ENCODE measurements at places on chromosomes 11 and 22. TPM values are rescaled to one million over a fixed set of nuclear protein-coding genes. Genes with fewer than 3 reads are reported as not detected.

Gene EFEMP2
- 57.9 TPM for total RNA-seq

Gene MIAT
- total RNA-seq, result 2.7 TPM

DNA sequence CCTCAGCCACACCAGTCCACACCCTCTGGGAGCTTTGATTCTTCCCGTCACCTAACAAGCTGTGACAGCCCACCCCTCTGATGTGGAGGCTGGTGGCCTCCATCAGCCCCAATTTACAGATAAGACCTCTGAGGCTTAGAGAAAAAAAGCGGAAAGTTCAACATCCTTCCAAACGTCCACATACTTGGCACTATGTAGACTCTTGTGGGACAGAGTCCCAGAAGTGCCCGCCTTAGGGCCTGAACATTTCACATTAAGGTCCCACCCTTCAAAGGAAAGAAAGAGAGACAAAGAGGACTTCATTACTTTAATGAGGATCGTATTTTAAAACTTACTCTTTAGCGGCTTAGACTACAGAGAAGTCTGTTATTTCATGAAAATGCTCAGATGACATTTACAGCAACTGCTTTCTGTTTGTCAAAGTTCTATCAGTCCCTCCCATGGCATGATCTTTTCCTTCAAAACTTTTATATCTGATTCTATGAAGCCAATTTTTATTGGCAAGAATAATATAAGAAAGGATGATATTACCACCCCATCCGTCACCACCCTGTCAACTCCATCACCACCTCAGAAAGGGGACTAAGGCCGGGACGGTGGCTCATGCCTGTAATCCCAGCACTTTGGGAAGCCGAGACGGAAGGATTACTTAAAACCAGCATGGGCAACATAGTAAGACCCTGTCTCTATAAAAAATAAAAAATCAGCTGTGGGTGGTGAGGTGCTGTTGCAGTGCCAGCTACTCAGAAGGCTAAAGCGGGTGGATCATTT, 15.7 kb upstream of the SCGB1A1 start:
- peak overlapping the region; percentile 87 for H3K27ac ChIP-seq
- H3K36me3 ChIP-seq, result no peaks in the 10 kb centered on the region
- peaks cover 67% of the 10 kb centered on the region for H3K4me1 ChIP-seq
- H3K4me3 ChIP-seq, result no peak overlapping the region
- no peak for DNase-seq
- H3K27me3 ChIP-seq, result no peaks in the 10 kb centered on the region

Gene APOA5
- not detected for total RNA-seq

DNA sequence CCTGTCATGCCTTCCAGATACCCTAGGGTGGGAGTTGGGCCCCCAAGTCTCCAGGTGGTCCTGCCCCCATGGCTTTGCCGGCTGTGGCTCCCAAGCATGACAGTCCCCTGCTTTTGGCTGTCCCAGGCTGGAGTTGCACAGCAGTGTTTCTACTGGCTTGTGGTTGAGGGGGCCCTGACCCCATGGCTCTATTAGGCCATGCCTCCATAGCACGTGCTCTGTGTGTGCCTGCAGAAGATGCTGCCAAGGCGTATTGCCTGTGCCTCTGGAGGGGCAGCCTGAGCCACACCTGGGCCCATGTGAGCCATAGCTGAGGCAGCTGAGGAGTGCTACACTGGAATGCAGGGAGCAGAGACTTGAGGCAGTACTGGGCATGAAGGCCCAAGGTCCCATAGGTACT, 25.4 kb upstream of the CD81 start:
- no peak for DNase-seq
- H3K4me1 ChIP-seq, result no peaks in the 10 kb centered on the region
- H3K27me3 ChIP-seq, result no peaks in the 10 kb centered on the region
- H3K27ac ChIP-seq, result no peak overlapping the region
- H3K4me3 ChIP-seq, result no peak overlapping the region

- no peaks in the 10 kb centered on the region for H3K36me3 ChIP-seq
Observed at GRCh38 chr22:38707346-38707745, 1.6 kb downstream of the GTPBP1 start.

DNA sequence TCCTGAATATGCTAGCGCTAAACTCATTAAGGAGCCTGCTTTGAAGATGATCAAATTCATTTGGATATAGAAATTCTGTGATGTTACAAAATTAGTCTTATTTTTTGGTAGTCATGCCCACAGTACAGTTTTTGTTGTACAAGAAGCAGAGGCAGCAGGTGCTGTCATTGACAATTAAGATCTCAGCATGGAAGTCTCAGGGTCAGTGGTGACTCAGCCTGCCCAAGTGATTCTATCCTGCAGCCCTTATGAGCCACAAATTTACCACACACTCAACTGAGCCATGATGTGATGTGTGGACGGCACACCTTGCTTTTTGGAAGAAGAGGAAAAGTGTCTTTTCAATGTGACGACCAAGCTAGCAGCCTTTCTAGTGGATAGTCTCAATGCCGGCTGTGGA, 153.6 kb upstream of the SORL1-AS1 start:
- no peaks in the 10 kb centered on the region for H3K27me3 ChIP-seq
- no peak for DNase-seq
- H3K36me3 ChIP-seq, result no peaks in the 10 kb centered on the region

Gene OR2D3
- not detected for total RNA-seq

Gene KCNK4
- 0.98 TPM for total RNA-seq

DNA sequence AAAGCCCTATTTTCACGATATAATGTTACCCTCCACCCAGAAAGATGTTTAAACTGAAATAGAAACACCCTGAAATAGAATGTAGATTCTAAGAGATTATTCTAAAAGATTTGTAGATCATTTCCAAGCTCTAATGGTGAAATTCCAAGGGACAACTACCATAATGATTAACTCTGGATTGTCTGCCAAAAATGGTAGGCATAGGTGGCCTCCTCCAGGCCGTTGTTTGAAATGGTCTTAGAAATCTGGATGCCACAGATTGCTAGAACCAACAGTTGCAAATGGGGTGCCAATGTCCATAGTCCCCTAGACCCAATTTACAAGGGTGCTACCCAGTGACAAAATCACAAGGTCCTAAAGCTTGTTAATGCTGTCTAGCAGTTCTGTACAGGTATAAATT, 6.7 kb upstream of the SLC6A5 start:
- H3K36me3 ChIP-seq, result no peaks in the 10 kb centered on the region
- no peak overlapping the region for H3K4me3 ChIP-seq
- DNase-seq, result no peak
- H3K27me3 ChIP-seq, result peaks cover 9% of the 10 kb centered on the region
- H3K27ac ChIP-seq, result no peak overlapping the region

DNA sequence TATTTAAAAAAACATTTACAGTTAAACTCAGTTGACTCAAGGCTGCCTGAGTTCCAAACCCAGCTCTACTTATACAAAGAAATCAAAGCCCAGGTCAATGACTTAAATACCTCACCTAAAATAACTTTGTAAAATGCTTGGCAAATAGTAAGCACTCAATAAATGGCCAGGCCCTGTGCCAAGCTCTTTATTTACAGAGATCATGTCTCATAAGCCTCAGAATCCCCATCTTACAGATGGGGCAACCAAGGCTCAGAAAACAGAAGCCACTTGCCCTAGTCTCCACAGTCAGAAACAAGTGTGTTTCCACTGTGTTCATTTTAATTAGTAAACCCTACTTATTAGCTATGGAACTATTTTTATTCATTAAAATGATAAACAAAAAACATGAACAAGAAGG, 30.5 kb upstream of the TTC28 start:
- no peaks in the 10 kb centered on the region for H3K27me3 ChIP-seq
- H3K4me3 ChIP-seq, result no peak overlapping the region
- H3K36me3 ChIP-seq, result no peaks in the 10 kb centered on the region
- DNase-seq, result no peak
- peaks cover 21% of the 10 kb centered on the region for H3K4me1 ChIP-seq

GRCh38 chr11:128365044-128365443, 222.3 kb downstream of the ETS1 start:
- no peak overlapping the region for H3K27ac ChIP-seq
- H3K27me3 ChIP-seq, result no peaks in the 10 kb centered on the region
- H3K36me3 ChIP-seq, result no peaks in the 10 kb centered on the region
- H3K4me3 ChIP-seq, result no peak overlapping the region
- DNase-seq, result no peak

DNA sequence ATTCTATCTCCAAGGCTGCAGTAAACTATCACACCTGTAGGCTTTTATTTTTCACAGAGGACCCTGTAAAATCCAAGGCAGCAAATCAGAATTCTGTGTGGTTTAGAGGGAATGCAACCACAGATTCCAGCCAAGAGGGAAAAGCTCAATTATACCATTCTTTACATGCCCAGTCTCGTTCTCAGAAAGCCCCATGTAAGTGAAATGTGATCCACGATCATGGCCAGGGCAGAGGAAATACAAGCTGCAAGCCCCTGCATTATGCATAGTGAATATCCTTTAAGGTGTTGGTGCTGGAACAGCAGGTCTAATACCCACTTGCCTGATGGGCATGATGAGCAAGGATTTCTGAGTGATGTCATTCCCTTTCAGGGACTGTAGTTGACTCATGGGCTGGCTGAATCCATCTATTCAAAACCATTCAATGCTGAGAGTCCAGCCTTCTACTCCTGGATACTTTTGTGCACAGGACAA, 198.7 kb upstream of the MTMR2 start:
- H3K4me1 ChIP-seq, result peaks cover 27% of the 10 kb centered on the region
- no peak overlapping the region for H3K27ac ChIP-seq
- H3K36me3 ChIP-seq, result no peaks in the 10 kb centered on the region

Gene LDHAL6A
- not detected for total RNA-seq

Gene ZNF70
- total RNA-seq, result 4.9 TPM

- H3K27me3 ChIP-seq, result no peaks in the 10 kb centered on the region
- no peak overlapping the region for H3K4me3 ChIP-seq
- H3K27ac ChIP-seq, result no peak overlapping the region
- H3K4me1 ChIP-seq, result peaks cover 20% of the 10 kb centered on the region
- no peak for DNase-seq
Observed at GRCh38 chr11:45173064-45173463, 26.6 kb downstream of the PRDM11 start.

- no peaks in the 10 kb centered on the region for H3K36me3 ChIP-seq
- no peak for DNase-seq
- H3K27ac ChIP-seq, result no peak within 1 kb of the TSS
- H3K4me1 ChIP-seq, result no peaks in the 10 kb centered on the region
- H3K4me3 ChIP-seq, result no peak within 1 kb of the TSS
Observed at GRCh38 chr11:75717608-75718418, at the start of gene MOGAT2. TSS of gene MOGAT2 (plus strand) at chr11:75717838. CDS start at chr11:75717889, 51 bp downstream.

Gene LRRC74B
- not detected for total RNA-seq

- H3K36me3 ChIP-seq, result no peaks in the 10 kb centered on the region
- peak overlapping the region; percentile 81 for H3K27ac ChIP-seq
- peaks cover 43% of the 10 kb centered on the region for H3K4me1 ChIP-seq
- DNase-seq, result no peak
- H3K4me3 ChIP-seq, result no peak overlapping the region
Observed at GRCh38 chr11:126115816-126116331, 53.2 kb upstream of the CDON start.

DNA sequence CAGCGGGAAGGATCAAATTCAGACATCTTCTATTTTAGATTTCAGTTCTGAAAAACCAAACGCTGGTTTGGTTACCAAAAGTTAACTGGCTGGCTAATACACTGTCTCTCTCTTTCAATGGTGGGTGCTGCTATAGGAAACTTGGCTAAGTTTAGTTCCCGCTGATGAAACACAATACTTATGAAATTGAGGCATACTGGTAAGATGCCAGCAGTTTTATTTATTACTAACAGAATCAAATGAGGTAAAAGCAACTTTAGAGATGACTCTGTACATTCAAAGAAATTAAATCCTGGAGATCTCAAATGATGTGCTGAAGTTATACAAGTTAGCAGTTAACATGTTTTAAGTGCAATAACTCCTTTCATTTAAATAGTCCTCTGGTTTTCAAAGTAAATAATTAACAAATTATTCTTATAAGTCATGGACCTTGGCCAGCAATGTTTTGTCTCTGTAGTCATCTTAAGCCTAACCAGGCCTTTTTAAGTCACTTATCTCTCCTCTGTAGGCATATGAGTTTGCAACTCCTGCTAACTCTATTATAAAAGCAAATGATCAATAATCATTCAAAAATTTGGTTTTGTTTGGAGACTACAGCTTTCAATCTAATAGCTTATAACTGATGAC, 54.8 kb downstream of the PAK1 start:
- no peaks in the 10 kb centered on the region for H3K27me3 ChIP-seq
- H3K27ac ChIP-seq, result no peak overlapping the region
- no peak overlapping the region for H3K4me3 ChIP-seq
- DNase-seq, result no peak

DNA sequence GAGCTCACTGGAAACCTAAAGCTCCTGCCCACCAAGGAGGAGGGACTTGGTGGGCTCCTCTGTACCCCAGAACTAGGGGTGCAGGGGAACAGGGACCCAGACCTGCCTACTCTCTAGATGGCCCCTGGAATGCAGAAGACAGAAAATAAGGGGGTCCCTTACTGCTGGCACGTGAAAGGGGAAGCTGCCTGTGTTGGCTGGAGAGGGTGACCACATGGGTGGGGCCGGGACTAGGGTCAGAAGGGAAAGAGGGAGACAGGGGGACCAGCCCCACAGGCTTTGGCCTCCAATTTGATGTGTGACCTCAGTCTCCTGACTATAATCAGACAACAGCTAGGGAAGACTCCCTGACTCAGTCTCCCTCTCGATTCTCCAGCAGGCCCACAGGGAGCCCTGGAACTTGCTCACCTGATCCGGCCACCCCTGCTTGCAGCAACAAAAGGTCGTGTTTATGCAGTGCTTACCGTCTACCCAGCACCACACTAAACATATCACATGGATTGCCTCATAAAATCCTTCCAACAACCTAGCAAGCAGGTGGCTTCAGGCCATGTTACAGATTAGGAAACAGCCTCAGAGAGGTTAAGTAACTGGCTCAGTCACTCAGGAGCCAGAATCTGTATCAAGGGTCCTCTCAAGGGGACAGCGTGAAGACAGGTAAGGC, 10.2 kb downstream of the ARAP1 start:
- H3K4me1 ChIP-seq, result peaks cover 47% of the 10 kb centered on the region
- no peak overlapping the region for H3K27ac ChIP-seq
- DNase-seq, result no peak

- no peak overlapping the region for H3K4me3 ChIP-seq
- no peak overlapping the region for H3K27ac ChIP-seq
- DNase-seq, result no peak
- no peaks in the 10 kb centered on the region for H3K36me3 ChIP-seq
- no peaks in the 10 kb centered on the region for H3K27me3 ChIP-seq
Observed at GRCh38 chr11:96309643-96310017, 33.4 kb downstream of the MAML2 start.

Gene CASP5
- not detected for total RNA-seq

GRCh38 chr11:74069146-74070046, 60.5 kb upstream of the UCP3 start:
- H3K36me3 ChIP-seq, result peaks cover 21% of the 10 kb centered on the region
- DNase-seq, result no peak
- no peak overlapping the region for H3K27ac ChIP-seq
- H3K4me3 ChIP-seq, result no peak overlapping the region
- no peaks in the 10 kb centered on the region for H3K4me1 ChIP-seq

- no peak overlapping the region for H3K27ac ChIP-seq
- no peak for DNase-seq
- H3K4me3 ChIP-seq, result no peak overlapping the region
- H3K36me3 ChIP-seq, result no peaks in the 10 kb centered on the region
Observed at GRCh38 chr11:7414973-7415817, 70.1 kb upstream of the OLFML1 start.

Measured in vagina (tissue), 2 donors.